CD4-positive, alpha-beta T cell treated with Interleukin-2 at 100 ng/mL for 4 hours (primary cell): ENCODE measurements at places on chromosomes 4 and X.

DNA sequence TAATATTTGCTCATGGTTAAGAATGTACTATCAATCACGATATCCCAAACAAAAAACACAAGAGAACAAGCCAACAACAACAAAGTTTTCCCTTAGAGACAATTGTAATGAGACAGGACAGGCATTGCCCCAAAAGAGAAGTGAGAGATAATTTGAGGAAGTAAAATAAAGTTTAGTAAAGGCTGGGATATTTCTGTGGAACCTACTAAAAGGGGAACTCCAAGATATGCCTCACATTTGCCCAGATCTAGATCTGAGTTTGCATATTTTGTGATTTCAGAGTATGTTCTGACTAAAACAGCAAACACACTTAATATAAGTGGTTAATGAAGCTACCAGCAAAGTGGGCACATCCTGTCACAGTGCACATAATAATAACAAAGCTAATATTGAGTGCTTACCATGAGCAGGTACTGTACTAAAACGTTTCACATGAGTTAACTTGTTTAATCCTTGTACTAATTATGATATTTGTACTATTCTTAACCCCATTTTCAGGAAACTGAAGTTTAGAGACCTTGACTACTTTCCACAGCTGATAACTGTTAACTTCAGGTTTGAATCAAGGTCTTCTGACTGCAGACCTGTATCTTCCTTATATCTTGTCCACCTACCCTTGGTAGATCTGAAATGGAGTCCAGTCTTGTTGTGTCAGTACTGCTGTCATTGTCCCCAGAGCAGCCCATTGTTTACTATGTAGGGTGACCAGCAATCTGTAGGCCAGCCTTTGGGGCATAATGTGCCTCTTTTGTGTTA lies 26.0 kb upstream of the BMP2K start:
- peak; percentile 7 for DNase-seq

- no peak for DNase-seq
Measured at GRCh38 chr4:15779306-15779705, 1.2 kb downstream of the CD38 start.

- no peak for DNase-seq
Measured at GRCh38 chr4:8387615-8388527, 52.7 kb downstream of the ACOX3 start.

- DNase-seq, result no peak
Measured at GRCh38 chr4:156732634-156733033, 239.0 kb downstream of the PDGFC start.

DNA sequence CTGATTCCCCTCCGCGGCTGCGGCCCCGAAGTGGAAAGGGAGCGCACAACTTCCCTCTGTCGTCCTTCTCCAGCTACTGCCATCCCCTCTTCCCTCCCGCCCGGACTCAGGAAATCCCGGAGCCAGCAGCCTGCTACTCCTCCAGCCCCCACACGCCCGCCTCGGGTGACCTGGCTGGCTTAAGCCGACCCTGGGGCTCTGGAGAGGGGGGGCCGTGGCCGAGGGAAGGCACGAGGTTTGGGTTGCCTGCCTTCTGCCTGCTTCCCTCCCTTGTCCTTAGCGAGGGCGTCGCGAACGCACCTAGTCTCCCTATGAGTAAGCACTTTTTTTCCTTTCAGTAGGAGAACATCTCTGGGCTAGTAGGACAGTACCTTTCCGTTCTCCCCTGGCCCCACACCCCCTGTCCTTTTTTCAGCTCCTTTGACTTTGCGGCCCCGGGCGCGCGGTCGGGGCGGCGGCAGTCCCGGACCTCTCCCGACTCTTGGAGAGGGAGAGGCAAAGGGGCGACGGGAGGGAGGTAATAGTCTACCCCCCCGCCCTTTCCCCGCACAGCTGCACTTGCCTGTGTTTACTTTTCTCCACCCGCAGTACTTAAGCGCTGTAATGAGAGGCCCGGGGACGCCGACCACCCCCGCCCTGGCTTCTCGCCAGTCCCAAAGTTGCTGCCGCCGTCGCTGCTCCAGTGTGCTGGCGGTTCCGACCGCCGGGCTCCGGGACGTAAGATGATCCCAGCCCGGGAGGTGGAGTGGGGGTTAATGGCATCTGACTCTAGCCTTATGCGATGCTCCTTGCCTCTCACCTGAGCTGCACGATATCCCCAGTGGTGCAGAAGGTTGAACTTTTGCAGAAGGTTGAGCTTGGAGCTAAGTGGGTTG lies 868 bp downstream of the PLS3 start:
- no peak for DNase-seq

GRCh38 chr4:182647646-182648300 lies 269.4 kb downstream of the DCTD start:
- no peak for DNase-seq

DNA sequence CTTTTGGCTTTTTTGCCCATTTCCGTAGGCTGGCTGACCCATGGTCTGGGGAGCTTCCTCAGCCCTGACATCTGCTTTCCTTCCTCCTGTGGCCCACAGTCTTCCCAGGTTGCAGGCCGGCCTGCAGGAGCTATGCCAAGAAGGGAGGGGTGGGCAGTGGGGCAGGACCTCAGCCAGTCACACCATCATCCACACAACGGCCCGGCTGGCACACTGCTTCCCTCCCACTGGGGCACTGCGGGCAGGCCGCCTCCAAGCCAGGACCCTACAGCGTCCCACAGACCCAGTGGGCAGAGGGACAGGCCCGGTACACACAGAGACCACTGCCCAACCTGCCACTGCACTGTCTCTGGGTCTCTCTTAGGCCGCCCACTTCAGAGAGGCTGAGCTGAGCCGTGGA lies 38.0 kb downstream of the CTBP1 start:
- DNase-seq, result no peak

- no peak for DNase-seq
Measured at GRCh38 chrX:53256446-53257041, 24.8 kb downstream of the IQSEC2 start.

DNA sequence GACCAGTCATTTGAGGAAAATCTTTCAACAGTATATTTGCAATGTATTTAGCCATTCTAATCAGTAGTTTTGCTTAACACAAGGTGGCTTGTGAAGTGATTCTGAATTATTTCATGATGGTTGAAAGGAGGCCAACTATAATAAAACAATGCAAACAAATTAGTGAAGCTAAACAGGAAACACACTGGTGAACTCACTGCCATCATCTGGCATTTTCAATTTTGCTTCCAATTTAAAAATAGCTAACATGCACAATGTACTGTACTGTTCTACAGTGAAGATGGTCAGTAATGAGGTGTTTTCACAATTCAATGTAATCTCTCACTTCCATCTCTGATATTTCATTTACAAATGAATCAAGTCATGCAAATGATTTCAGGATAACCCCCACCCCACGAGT lies 31.1 kb downstream of the PGRMC2 start:
- DNase-seq, result no peak

GRCh38 chrX:13305108-13305507 lies 14.7 kb downstream of the ATXN3L start:
- no peak for DNase-seq

DNA sequence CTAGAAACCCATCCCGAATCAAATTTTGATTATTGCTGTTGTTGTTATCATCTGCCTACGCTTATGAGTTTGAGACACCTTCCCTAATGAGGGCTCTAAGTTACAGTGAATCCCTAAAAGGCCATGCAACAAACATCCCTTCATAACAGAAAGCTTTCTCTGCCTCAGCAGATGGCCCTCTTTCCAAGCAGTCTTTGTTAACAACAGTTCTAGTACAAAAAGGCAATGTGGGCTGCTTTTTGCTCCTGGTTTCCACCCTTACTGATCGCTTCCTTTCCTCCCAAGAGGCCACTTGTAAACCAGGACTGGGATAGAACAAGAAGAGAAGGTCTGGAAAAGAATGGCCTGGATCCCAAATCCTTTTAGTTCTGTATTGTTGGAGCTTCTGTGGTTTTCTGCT lies 24.2 kb downstream of the GPC4 start:
- no peak for DNase-seq

GRCh38 chr4:147836807-147837206 lies 104.9 kb downstream of the ARHGAP10 start:
- no peak for DNase-seq

- no peak for DNase-seq
Measured at GRCh38 chr4:156111686-156112085, 158.0 kb upstream of the CTSO start.

GRCh38 chrX:39249999-39250398 lies 448.7 kb downstream of the MID1IP1 start:
- DNase-seq, result no peak

- no peak for DNase-seq
Measured at GRCh38 chr4:126306152-126306869, 991.6 kb downstream of the FAT4 start.
